AG09309 (cell line): ENCODE measurements at places on chromosomes 7 and 10.

GRCh38 chr7:90256778-90257177 is 11.8 kb downstream of the CFAP69 start:
- no peak for DNase-seq

DNA sequence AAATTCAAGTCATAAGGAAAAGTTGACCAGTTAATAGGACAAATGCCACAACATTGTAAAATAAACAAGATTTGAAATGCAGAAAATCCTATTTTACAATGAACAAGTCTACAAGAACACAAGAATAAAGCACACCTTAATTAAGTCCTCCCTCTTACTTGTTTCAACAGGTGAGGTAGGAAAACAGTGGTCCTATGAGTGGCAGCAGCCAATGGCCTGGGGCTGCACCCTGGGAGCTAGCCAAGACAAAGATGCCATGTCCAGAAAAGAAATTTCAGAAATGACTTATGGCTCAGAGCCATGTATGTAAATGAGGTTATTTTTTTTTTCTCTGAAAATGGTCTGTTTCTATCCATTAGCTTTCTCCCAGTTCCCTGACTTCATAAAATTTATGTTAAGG is 14.3 kb downstream of the KLLN start:
- DNase-seq, result no peak

GRCh38 chr10:78760463-78761310 is 308.1 kb upstream of the ZMIZ1 start:
- no peak for DNase-seq

- DNase-seq, result no peak
Measured at GRCh38 chr10:104028146-104028545, 57.5 kb downstream of the COL17A1 start.

- no peak for DNase-seq
Measured at GRCh38 chr7:130065500-130066152, 4.7 kb upstream of the KLHDC10 start.

- no peak for DNase-seq
Measured at GRCh38 chr10:26829810-26830515, 30.8 kb downstream of the ABI1 start.

DNA sequence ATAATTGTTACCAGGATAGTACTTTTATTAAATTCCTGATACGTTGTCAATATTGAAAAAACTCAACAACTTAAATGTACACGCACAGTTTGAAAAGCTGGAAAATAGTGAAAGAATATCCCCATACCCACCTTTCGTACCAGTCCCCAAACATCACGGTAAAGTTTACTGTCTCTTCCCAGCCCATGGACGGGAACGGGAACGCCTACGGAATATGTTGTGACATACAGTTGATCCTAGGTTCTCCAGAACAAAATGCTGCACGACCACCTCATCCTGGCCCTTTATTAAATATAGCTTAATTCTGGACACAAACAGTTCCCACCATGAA is 527 bp upstream of the BCAP29 start:
- DNase-seq, result no peak

GRCh38 chr10:112672706-112673105 is 225.7 kb downstream of the VTI1A start:
- no peak for DNase-seq

DNA sequence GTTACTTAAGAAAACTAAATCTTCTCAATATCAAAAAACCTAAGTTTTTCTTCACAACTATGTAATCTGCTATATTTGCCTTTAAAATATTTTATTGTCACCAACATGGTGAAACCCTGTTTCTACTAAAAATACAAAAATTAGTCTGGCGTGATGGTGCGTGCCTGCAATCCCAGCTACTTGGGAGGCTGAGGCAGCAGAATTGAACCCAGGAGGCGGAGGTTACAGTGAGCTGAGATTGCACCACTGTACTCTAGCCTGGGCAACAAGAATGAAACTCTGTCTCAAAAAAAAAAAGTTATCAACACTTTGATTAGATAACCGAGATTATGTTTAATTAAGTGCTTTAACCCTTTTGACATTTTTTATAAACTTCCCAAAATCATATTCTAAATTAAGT is 28.3 kb upstream of the CLDN4 start:
- DNase-seq, result no peak

DNA sequence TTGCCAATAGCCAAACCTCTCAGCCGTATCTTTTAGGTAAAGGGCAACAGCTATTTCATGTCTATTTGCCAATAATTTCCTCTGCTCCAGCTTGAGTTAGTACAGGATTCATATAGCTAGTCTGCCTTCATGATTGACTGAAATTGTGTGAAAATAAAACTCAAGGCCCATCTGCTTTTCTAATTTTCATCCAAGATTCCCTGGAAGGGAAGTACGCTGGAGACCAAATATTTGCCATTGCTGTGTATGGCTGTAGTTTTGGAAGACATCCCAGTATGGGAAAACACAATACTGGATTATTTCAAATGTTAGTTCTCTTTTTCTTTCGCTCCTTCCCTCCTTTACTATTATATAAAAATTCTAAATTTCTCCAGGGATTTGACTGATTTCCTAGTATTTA is 652.4 kb downstream of the CNTNAP2 start:
- DNase-seq, result no peak

GRCh38 chr7:123367484-123368122 is 166.8 kb downstream of the IQUB start:
- no peak for DNase-seq

GRCh38 chr7:69002416-69002815 is 595.9 kb upstream of the AUTS2 start:
- peak; percentile 31 for DNase-seq

DNA sequence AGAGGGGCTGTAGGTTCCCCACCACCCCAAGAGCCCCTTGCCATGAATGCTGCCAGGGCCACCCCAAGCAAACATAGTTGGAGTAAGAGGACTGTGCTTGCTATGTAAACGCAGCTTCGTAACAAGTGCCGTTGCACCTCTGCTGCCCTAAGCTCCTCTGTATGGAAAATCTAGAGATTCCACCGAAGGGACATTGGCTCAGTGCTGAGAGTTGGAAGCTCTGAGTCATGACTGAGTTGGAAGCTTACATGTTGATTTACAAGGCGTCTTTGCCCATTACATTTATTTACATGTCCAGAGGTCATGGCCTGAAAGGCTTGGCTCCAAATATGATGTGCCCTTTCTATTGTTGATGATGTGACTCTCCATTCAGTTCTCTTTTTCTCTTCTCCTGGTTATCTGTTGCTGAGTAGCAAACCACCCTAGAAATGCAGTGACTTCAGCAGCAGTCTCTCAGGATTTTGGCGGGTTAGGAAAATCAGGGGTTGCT is 233.1 kb upstream of the TCF7L2 start:
- no peak for DNase-seq

- peak; percentile 38 for DNase-seq
Measured at GRCh38 chr7:106260136-106260561, 24.6 kb downstream of the NAMPT start.

GRCh38 chr7:112449353-112449752 is 907 bp upstream of the IFRD1 start:
- no peak for DNase-seq

GRCh38 chr7:113086431-113086888 is at the start of gene GPR85:
TSS of gene GPR85 (minus strand) at chr7:113086827. CDS start at chr7:113084721, 2,106 bp downstream.
- no peak for DNase-seq

DNA sequence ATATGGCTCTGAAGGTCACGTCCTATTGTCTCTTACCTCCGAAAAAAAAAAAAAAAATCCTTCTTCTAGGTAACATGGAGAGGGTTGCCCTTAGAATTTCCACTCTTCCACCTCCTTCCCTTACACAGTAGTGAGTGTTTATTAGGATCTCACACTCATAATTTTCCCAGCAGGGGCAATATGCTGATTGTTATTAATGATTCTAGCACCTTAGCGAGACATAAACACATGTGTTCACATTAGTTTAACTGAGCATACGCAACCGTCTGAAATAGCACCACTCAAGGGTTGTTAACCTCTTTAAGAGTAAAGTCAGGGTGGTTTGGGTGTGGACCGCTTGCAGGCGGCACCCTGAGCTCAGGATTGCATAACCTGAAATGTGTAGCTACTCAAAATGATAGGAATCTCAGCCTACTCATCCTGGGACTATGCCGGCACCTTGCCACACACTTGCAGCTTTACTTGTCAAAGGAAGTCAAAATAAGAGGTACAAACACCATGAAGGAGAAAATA is 52.2 kb downstream of the CPEB3 start:
- peak; percentile 62 for DNase-seq

- DNase-seq, result no peak
Measured at GRCh38 chr7:5598769-5599371, 175.2 kb upstream of the TNRC18 start.

GRCh38 chr7:20826243-20826642 is 39.6 kb upstream of the SP8 start:
- no peak for DNase-seq

GRCh38 chr7:111871283-111871682 is 309.0 kb upstream of the IMMP2L start:
- no peak for DNase-seq

DNA sequence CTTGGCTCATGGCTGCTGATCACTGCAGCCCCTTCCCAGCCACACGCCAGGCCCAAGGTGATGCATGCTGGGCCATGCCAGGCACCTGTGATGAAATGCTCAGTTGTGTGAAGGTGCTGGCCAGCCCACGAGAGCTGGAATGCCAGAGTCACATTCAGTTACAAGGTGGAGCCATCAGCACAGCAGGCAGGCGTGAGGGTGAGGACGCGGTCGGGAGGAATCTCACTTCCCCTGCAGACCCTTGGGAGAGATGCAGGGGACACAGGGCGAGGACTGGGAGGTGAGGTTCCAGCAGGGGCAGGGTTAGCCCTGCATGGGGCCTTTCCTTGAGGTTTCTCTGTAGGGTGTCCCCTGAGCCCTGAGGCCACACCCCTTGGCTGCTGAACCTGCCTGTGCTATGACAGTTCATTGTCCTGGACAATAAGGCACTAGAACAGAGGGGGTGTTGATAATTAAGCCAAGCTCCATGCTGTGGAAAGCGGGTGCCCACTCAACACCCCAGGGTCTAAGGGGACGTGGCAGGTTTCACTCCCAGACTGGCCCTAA is 82.4 kb downstream of the ADARB2 start:
- DNase-seq, result no peak

DNA sequence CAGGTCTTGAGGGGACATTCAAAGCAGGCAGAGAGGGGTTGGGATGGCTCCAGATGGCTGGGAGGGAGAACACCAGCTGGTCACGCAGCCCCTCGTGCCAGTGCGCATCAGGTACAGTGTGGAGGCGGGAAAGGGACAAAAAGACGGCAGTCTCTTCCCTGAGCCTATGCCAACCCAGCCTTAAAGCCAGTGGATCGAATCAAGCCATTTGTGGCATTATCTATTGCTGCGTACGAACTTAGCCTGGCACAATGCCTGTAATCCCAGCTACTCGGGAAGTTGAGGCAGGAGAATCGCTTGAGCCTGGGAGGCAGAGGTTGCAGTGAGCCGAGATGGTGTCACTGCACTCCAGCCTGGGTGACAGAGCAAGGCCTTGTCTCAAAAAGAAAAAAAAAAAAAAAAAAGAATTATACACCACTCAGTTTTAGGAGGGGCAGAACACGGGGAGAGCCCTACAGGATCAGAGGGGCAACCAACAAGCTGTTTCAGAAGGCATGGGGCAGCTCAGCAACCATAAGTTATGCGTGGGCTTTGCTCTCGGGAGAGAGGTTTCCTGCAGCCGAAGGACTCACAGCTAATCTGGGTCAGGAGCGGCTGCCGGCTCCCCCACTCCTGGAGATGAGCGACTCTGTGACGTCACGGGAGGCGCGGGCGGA is 356 bp upstream of the NDUFB2 start:
- DNase-seq, result peak; percentile 49

DNA sequence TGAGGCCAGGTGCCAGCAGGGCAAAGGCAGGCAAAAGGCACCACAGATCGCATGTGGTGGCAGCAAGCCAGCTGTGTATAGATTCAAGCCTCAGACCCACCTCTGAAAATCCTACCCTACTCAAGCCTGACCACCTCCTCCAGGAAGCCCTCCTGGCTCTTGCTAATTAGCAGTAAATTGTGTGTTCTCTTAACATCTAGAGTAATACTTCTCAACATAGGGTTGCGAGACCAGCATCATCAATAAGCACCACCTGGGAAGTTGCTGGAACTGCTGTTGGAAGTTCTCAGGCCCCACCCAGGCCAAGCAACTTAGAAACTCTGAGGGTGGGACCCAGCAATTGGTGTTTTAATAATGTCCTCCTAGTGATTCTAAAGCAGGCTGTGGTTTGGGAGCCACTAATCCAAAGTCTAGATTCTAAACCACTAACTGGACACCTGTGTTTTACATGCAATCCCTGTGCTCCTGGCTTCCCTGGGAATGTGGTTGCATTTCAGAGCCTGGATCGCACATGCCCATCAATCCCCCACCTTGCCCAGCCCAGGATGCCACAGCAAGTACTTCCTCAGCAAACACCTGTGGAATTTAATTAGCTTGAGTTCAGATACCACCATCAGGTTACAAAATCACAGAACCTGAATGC is 46.2 kb downstream of the KCNMA1 start:
- no peak for DNase-seq

DNA sequence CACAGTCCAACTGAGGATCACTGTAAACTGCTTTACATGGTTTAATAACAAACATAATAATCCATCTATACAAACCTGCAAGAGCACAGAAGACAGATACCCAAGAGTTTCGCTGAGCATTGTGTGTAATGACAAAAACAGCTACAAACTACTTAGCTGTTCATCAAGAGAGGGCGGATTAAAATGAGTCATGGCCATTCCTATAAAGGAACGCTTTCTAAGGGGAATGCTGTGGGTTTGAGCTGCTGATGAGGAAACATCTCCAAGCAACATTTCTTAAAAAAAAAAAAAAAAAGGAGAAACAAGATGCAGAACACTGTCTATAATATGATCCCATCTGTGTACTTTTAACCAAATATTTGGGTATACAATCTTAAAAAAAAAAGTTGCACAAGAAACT is 33.8 kb downstream of the VOPP1 start:
- DNase-seq, result peak; percentile 85

GRCh38 chr10:13528875-13529713 is at the start of gene BEND7:
TSS of gene BEND7 (minus strand) at chr10:13529014. CDS start at chr10:13528533, 481 bp downstream.
- DNase-seq, result no peak

DNA sequence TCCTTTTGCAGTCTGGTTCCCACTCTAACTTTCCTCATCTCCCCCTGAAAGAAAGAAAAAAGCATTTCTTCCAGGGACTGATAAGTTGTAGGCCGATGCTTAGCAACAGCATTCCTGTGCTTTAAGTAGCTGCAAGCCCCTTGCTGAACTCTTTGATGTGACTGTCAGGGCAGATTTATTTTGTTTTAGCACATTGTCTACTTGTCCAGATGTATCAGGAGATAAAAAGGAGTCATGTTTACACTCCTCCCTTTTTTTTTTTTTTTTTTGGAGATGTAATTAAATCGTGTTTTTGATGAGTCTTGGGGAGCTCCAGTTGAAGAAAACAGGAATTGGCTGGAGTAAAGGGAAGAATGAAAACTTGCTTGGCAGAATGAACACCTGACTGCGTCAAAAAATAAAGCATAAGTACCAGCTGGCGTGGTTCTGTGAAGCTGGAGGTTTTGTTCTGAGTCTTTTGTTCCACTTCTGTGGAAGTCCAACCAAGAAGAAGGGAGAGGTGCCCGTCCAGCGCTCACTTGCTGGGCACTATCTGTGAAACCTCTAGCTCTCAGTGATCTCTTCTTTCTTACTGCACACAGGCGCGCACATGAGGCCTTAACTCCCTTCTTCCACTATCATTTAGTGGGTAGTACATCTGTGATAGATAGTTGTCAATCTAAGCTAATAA is 871.7 kb downstream of the LRMDA start:
- DNase-seq, result no peak
